ENCODE measurements at places on chromosomes 4 and X.
A peak's percentile ranks its signal among the peaks of the same experiment; 100 is the strongest.

- no peak for DNase-seq
Observed at GRCh38 chrX:19487520-19488200, 27.6 kb downstream of the MAP3K15 start.

DNA sequence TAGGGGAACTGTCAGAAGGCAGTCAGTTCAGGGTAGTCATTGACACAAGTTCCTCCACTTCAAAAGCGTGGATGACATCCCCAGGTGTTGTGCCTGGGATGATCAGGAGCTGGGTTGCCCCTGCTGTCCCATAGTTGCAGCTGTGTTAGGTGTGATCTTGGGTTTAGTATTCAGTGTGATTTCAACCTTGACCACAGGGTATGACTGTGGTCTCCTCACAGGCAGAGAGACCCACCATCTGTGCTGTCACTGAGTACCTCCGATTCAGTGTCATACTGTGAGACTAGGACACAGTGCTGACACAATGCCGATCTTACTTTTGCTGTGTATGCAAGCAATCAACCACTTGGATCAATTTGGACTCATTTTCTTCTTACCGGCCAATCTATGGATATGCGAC lies 25.2 kb downstream of the FOXR2 start:
- no peak for DNase-seq

GRCh38 chr4:140672416-140672815 lies 83.8 kb downstream of the TBC1D9 start:
- no peak for DNase-seq

GRCh38 chr4:188242041-188242440 lies 102.8 kb downstream of the TRIML1 start:
- no peak for DNase-seq

DNA sequence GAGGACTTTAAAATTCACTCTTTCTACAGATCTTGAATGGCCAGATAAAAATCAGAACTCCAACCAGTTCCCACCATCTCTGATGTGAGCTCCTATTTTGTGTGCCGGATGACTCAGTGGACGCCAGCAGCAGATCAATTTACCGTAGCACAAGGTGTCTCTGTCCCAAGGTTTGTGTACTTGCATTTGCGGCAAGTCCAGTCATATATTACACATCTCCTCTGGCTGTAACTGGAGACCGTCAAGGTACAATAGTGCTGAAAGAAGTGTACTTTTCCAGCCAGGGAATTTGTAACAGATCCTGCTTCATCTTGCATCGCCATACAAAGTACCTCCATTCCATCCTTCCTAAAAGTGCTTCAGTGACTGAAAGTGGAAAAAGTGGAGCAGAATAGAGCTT lies 108.2 kb upstream of the SORBS2 start:
- DNase-seq = no peak

- no peak for DNase-seq
Observed at GRCh38 chr4:109233570-109233969, 68.9 kb downstream of the COL25A1 start.

GRCh38 chr4:76950956-76951671 lies 1.6 kb downstream of the SEPTIN11 start:
- DNase-seq = peak; percentile 60

- peak; percentile 1 for DNase-seq
Observed at GRCh38 chrX:56232221-56233082, at the start of gene KLF8. KLF8 (plus strand) TSS chrX:56232356; CDS start chrX:56233335, 979 bp downstream.

- peak; percentile 19 for DNase-seq
Observed at GRCh38 chr4:100289946-100290345, 99.7 kb upstream of the DDIT4L start.

- DNase-seq = no peak
Observed at GRCh38 chr4:165748321-165748720, 124.7 kb upstream of the TLL1 start.

Data from fibroblast of skin of back (primary cell).